ENCODE measurements at places on chromosomes 4 and X.

DNA sequence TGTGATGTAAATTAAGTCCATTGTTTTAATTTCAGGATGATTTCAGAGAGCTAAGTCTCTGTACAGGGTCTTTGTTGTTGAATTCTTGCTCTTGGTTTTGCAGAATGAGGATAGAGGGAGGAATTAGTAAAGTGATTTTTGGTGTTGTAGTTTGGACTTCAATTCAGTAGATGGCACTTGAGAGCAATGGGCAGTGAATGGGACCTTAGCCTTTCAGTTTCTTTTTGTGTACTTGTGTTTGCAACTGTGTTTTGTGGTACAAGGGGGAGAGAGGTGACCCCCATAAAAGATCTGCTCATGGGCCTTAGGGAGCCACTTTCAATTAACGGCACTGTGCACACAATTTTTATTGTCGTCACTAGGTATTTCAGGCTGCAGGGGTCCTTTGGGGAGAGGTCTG lies 340.0 kb downstream of the DCAF12L2 start:
- no peak for DNase-seq

DNA sequence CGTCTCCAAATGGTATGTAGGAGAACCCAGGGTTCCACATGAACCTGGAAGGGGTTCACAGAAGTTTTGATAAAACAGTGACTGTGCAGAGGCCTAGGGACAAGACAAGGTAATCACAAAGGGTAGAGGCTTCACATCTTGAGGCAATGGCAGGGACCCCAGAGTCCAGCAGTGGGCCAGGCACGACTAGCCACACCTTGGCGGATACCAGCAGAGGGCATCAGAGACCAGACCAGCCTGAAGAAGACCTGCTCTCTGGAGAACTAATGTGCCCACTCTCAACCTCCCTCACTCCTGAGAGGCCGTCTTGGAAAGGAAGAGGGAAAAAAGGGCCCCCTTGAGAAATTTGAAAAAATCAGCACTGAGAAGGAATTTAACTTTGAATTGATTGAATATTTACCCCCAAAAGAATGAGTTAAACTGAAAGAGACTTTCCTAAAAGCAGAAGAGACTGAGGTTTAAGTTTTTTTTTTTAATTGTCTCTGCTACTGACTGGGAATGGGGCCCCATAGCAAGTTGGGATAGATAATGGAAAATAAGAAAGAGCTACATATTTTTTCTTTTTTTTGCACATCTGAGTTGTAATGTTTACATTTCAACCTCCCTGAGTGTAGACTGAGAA lies 243.8 kb upstream of the JADE1 start:
- no peak for DNase-seq

- DNase-seq: no peak
These were observed 248.5 kb upstream of the PSAPL1 start for GRCh38 chr4:7683126-7683703.

GRCh38 chr4:7021355-7021754 lies 21.8 kb upstream of the TADA2B start:
- no peak for DNase-seq

GRCh38 chr4:137039370-137039769 lies 492.9 kb downstream of the PCDH18 start:
- no peak for DNase-seq

DNA sequence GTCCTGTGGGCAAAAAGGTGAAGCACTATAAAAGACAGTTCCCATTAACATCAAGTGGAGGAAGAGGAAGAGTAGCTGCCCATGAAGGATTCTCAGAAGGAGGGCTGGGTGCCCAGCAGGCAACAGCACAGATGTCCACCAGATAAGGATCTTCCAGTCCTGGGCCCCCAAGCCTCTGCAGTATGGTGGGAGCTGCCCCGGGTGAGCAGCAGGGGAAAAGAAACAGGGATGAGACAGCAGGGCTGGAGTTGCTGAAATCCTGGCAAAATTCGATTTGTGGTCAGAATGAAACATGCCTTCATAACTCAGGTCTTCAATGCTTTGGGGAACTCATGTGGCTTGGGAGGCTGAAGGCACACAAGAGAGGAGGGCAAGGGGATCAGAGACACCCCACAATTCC lies 94.6 kb downstream of the RASL11B start:
- no peak for DNase-seq

DNA sequence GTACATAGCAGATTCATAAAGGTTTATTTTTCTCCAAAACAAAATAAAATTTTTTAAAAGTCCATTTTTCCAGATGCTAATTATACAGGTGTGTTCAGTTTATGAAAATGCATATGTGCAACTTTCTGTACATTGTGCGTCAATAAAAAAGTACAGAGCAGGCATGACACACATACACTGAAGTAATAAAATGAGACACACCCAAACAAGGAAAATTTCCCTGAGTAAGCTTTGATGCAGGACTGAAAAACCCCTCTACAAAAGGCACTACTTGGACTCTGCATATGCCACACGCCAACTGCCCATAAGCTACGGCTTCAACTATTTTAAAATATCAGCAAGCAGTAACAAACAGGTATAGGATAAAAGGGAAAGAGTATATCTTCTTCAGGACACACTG lies 13.8 kb downstream of the ARAP2 start:
- DNase-seq: no peak

DNA sequence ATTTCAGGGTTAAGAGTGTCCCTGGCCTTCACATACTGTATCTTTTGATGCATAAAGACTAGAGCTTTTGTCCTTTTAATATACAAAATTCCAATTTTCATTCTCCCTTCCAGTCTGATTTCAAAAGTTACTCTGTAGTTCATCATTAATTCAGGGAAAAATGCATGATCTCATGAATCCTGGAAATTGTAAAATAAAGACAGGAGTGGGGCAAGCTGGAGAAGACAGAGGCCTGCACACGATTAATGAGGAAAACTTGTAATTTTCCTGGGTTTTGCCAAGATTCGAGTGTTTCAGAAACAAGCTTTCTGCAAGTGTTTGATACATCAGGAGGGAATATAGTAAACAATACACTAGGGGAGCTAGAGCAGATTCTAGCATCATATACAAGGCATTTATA lies 947.9 kb downstream of the FAT4 start:
- no peak for DNase-seq

- no peak for DNase-seq
These were observed 17.5 kb upstream of the RFC1 start for GRCh38 chr4:39383690-39384089.

- DNase-seq: no peak
These were observed 765.3 kb upstream of the GRIA3 start for GRCh38 chrX:122418758-122419157.

GRCh38 chrX:87900320-87900908 lies 382.8 kb downstream of the KLHL4 start:
- peak; percentile 9 for DNase-seq

GRCh38 chrX:100350704-100351489 lies 59.2 kb downstream of the PCDH19 start:
- no peak for DNase-seq

GRCh38 chrX:130079824-130080406 lies 30.4 kb downstream of the ELF4 start:
- DNase-seq: peak; percentile 45

GRCh38 chr4:52372747-52373146 lies 286.4 kb downstream of the USP46 start:
- no peak for DNase-seq

All from activated T-helper 9 cell treated with anti-CD3 and anti-CD28 coated beads, Interleukin-2, amount 50 U/mL, for 16 hours (primary cell).